Stimulated activated CD8-positive, alpha-beta memory T cell treated with anti-CD3 and anti-CD28 coated beads, Interleukin-7, amount 100 ng/mL, for 24 hours (primary cell): ENCODE measurements at places on chromosomes 12 and 14.

GRCh38 chr12:76633415-76633814 lies 73.8 kb upstream of the OSBPL8 start:
- no peak for DNase-seq

GRCh38 chr12:76049575-76050251 lies 18.1 kb upstream of the PHLDA1 start:
- DNase-seq, result no peak

- no peak for DNase-seq
These were observed 109.8 kb upstream of the FUT8 start for GRCh38 chr14:65302571-65303189.

- no peak for DNase-seq
These were observed 939 bp downstream of the NPC2 start for GRCh38 chr14:74491956-74492775.

- DNase-seq, result no peak
These were observed 45.3 kb downstream of the FSCB start for GRCh38 chr14:44461811-44462210.

DNA sequence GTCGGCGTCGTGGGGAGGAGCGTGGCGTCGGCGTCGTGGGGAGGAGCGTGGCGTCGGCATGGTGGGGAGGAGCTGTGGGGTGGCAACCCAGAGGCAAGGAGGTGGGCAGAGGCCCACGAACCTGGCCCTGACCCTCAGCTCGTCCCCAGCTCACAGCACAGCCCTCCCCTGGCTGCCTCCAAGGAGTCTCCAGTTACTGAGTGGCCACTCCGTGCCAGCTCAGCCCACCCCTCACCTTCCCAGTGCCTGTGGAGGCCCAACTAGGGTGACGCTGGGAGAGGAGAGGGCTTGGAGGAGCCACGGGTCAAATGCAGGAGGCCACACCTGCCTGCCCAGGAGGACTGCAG lies 5.8 kb downstream of the ADSS1 start:
- no peak for DNase-seq

- DNase-seq, result no peak
These were observed 27.7 kb downstream of the FBLN5 start for GRCh38 chr14:91919814-91920213.

DNA sequence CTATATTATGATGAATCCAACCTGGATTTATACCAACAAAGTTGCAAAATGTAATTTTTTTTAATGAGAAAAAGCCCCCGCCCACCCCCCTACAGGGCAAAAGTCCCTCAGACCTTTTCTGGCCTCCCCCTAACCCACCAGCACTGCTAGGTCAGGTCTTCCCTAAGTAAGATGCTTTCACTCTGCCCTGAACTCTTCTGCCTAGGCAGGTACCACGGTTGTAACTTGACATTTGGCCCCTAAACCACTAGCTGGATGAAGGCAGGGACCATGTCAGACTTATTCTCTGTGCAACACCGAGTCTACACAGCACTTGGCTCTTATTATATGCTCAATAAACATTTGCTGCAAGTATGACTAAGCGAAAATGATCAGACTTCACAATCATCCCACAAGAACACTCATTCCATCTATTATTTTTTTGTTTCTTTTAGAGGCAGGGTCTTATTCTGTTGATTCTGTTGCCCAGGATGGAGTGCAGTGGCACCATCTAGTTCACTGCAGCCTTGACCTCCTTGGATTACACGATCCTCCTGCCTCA lies 63.2 kb downstream of the SPRING1 start:
- DNase-seq, result no peak

GRCh38 chr14:47730296-47730695 lies 54.9 kb upstream of the MDGA2 start:
- no peak for DNase-seq

DNA sequence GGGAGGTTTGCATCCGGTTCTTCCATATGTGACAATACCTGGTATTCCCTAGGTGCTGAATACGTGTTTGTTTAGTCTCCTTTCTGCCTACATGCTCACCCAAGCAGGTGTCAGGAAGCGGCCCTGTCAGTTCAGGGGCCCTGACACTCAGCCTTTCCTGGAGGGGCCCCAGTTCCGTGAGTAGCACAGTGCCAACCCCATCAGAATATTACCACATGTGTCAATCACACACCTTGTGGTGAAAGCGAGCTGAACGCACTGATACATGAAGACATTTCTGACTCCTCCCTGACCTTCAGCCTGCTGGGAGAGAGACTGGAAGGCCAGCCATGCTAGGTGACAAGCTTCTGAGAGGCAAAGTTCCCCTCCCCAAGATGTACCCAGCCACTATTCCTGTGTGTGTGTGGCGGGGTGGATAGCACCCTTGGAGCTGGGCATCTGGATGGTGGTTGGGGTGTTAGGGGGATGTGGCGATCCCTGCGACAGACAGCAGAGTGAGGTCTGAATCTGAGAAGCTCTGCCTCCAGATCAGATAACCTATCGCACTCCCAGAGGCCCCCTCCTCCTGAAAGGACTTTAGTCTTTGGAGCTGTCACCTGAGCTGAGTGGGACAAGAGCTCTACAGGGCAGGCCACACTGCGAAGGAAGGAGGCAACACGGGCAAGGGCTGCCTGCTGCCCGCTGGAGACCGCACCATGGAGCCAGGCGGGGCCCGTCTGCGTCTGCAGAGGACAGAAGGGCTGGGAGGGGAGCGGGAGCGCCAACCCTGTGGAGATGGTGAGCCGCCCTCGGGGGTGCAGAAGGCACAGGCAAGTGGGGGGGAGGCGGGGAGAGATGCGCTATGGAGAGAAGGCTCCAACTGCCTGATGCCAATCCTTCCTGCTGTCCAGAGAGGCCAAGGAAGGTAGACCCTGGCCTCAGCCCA lies at the start of gene SOAT2:
Gene SOAT2, plus strand, starts transcription at position 604 of the 925 bp plus-strand sequence. Its CDS starts 92 bp downstream, at position 696.
- peak; percentile 26 for DNase-seq

DNA sequence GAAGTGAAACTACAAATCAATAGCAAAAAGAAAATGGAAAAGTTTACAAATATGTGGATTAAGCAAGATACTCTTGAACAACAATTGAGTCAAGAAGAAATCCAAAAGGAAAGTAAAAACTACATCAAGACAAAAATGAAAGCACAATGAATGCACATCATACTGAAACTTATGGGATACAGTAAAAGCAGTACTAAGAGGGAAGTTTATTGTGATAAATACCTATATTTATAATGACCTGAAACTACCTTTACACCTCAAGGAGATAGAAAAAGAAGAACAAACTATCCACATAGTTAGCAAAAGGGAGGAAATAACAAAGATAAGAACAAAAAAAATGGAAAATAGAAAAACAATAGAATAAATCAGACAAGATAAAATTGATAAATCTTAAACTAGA lies 375.0 kb downstream of the TRHDE start:
- no peak for DNase-seq
